ENCODE measurements at places on chromosomes 1 and 21.

GRCh38 chr1:32448773-32449456 is 16.0 kb upstream of the ZBTB8B start:
- no peak for DNase-seq

GRCh38 chr1:60903591-60903990 is 178.8 kb upstream of the NFIA start:
- DNase-seq = no peak

DNA sequence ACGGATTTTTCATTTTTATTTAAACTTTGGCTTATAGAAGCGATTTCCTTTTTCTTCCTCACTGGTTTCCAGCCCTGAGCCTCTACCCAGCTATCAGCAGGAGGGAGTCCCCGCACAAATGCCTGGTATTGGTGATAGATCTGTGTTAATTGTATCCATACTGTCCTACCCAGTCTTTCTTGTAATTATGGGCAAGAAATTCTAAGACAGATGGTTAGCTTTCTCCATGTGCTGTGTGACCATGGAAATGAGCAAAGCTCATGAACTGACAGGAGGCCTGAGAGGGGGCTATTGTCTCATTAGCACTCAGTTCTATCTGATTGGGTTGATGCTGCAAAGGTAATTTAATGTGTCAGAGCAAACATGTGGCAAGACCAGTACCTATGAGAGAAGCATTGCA is 108.1 kb upstream of the IVNS1ABP start:
- no peak for DNase-seq

DNA sequence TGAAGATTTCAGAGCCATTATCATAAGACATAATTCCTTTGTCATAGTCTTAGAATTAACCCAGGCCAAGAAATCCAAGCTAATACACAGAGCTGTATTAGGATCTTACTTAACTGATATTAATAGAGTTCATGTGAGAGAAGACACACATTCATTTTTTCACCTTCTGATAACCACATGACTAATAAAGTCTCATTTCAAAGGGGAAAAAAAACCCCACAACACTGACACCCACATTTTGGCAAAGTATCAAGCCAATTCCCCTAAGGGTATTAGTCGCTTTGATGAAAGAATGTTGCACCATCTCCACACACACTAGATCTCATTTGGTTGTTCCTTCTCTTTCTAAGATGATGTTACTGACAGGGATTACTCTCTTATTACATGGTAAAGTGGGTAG is 344.4 kb upstream of the ESRRG start:
- no peak for DNase-seq

- DNase-seq = no peak
Observed at GRCh38 chr1:76746206-76746605, 121.1 kb upstream of the ST6GALNAC5 start.

GRCh38 chr1:48931506-48932192 is 155.0 kb upstream of the BEND5 start:
- DNase-seq = no peak

- DNase-seq = no peak
Observed at GRCh38 chr1:42176902-42177519, 12.5 kb upstream of the GUCA2A start.

GRCh38 chr21:42112857-42113256 is 41.7 kb downstream of the UMODL1 start:
- no peak for DNase-seq

GRCh38 chr1:22186311-22186710 is 43.4 kb upstream of the WNT4 start:
- no peak for DNase-seq

DNA sequence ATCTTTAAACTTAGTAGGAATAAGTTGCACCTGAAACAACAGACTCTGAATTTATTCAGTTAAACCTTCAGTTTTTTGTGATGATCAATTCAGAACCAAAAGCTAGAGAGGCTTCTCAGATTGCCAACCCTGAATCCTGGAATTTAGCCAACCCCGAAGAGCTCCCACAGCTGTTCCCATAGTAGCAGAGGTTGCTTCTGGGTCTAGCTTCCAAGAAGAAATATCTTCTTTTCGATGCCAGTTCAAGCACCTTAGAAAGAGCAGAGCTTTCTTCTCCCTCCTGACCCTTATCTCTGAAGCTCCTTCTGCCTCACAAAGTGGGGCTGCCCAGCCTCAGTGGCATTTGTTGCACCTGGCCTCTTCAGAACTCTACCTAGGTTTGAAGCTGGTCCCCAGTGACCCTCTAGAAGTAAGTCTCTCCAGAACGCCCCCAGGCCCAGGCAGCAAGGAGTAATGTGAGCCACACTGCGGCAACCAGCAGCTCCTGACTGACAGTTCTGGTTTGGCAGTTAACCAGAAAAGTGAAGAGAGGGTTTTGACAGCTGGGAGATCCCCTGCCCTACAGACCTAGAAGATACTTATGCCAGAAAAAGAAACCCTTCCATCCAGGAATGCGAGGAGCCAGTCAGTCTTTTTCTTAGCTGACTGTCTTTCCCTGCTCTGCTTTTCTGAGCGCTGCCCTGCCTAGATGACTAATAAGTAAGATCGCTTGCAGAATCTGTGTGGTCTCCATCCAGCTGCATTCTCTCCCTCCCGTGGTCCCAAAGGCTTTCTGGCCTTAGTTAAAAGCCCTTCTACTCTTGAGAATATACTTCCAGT is 165.9 kb downstream of the ADGRL4 start:
- no peak for DNase-seq

DNA sequence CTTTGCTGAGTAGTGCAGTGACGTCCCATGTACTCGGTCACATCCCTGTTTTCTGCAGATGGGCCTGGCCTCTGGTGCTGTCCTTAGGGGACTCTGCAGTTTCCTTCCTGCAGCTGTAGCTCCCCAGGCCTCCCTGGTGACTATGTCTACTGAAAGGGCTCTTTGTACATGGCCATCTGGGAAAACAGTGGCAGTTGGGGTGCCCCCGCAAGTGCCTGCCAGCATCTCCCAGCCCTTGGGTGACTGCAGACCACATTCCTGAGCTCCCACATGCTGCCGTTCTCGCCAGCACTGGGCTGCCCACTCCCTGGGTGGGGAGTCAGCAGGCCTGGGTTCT is 37.5 kb upstream of the KCNA10 start:
- DNase-seq = no peak

DNA sequence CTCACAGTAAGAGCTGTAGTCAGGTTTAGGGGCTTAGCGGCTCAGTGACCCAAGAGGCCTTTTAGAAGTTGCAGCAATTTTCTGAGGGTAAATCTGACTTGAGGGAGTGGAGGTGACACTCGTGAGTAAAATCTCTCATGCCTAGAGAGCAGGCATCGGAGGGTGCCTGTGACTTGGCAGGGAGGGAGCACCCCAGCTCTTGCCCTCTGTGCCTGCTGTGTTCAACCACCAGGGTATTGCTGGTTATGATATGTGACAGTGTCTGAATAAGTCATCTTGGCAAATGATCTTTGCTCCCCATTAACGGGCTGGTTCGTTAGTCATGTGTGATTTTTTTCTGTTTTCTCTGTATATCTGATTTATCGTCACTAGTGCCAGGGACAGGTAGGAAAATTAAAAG is 5.9 kb downstream of the MAN1C1 start:
- DNase-seq = no peak

DNA sequence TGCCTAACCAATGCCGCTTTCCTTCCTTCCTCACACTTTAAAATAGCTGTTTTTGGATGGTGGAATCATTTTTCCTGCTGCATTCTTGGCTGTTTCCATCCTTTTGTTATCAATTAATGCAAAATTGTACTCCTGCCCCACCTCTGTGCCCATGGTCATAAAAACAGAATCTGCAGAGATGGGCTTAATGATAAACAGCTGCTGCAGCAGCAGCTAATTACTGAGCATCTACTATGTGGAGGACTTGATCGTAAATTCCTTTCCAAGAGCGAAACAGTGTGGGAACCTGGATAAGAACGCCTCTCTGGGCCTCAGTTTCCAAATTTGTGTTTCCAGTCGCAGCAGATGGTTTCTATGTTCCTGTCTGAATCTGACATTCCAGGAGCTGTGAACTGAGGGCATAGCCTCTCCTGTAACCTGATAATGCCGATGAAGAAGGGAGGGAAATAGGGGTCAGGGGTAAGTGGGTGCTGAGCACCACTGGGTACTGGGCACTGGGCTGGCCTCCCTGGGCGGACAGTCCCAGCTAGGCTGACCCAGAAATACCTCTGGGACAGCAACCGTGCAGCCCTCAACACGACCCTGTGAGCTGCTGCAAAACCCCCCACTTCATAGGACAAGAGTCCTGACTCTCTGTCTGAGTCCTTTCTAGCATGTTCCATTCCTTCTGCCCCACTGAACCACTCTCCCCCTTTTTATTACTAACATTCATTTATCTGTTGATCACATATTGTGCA is 121.7 kb downstream of the DMRTB1 start:
- DNase-seq = no peak

- no peak for DNase-seq
Observed at GRCh38 chr1:32870615-32871363, at the start of gene FNDC5. Gene FNDC5 (minus strand): TSS chr1:32870912.

GRCh38 chr1:43997295-43997999 is 6.0 kb downstream of the CCDC24 start:
- no peak for DNase-seq

DNA sequence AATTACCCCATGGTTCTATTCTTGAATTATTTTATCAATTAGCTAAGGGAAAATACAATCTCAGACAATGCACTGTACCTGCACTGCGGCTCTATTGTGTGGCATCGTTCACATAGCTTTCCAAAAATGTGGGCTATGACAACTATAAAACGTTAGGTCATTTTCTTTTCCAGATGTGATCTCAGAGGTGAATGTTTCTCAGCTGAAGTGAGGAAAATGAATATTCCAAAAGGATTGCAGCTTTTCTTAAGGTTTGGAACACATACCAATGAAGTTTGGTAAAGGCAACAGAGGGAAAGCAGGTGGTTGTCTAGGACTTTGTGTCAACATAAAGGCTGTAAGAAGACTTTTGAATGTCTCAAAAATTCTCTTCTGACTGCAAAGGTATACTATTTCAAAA is 105.5 kb downstream of the NRIP1 start:
- DNase-seq = no peak

DNA sequence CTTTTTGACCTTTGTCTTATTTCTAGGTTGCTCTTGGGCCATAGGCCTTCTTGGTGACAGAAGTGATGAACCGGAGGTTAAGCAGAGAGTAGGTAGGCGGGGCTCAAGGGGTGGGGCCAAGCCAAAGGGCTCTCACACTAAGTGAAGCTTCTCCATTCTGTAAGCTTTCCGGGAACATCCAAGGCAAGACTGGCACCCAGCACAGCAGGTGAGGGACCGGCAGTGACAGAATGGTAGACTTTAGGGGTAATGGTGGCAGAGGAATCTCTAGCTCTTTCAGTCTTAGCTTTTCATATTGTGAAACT is at the start of gene TNFAIP8L2:
TSS of gene TNFAIP8L2 (plus strand) at position 135 of the 305 bp plus-strand sequence. CDS start 2,049 bp downstream, outside the sequence.
- no peak for DNase-seq

DNA sequence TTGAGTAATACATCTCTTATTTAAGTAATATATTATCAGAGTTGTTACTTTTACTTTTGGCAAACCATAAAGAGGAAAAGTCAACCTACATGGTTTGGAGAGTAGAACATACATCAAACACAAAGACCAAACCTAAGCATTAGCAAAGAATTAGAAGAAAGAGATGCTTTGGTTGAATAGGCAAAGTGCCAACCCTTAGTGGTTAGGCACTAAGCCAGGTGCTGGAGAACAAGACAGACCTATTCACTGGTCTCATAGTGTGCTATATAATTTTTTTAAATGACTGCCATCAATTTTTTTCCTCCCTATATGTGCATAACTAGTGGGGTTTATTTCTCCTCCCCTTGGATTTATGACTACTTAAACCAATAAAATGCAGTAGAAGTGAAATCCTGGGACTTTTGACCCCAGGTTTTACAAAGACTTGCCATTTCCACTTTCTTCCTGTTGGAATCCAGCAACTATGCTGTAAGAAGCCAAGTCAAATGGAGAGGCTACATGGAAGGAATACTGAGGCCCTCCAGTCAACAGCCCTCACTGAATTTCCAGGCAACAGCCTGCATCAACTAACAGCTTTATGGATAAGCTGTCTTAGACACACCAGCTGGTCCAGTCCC is 69.8 kb upstream of the HAO2 start:
- no peak for DNase-seq

GRCh38 chr1:21234779-21235178 is 55.5 kb downstream of the ECE1 start:
- DNase-seq = no peak

DNA sequence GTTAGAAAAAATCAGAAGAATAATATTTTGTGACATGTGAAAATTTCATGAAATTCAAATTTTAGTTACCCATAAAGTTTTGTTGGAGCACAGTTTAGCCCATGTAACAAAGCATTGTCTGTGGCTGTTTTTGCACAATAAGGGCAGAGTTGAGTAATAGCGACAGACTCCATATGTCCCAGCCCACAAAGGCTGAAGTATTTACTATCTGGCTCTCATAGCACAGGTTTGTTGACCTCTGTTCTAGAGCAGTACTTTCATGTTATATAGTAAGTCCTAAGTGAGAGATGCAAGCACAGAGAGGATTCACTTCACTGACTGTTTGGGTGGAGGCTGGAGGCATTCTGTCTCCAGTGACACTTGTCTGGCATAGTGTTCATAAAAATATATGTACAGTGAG is 6.8 kb downstream of the LAMC1 start:
- DNase-seq = no peak

DNA sequence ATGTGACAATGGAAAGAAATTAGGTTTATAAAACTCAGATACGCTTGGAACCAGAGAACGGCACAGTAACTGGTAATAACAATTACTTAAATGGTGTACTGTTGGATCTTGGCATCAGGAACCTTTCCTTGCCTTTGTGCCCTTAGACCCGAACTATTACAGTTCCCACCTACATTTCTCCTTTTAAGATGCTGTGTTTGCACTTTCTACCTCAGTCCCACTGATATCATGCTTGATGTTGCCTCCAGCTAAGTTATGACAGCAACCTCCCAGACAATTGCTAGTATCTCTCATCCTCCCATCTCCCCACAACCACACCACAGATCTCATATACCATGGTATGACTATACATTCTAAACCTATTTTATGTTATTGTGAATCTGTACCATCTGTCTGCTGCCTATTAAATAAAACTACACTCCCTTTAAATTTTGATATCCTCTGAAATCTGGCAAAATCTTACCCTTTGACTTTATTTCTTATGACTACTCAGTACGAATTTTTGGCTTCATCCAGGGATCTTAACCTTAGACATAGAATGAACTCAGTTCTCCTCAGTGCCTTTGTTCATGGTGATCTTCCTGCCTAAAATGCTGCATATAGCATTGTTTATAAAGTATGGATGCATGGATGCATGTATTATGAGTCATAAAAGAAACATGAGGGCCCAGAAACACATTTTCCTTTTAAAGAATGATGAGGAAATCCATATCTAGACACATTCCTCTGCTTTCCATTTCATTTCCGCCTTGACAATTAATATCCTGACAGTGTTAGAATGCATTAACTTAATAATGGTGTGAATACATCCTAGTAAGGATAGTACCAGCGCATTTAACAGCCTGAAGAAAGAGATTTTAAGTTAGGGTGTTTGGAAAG is 64.1 kb downstream of the LRRC8D start:
- no peak for DNase-seq

GRCh38 chr1:190957565-190957964 is 479.9 kb upstream of the BRINP3 start:
- DNase-seq = no peak
